Brain microvascular endothelial cell (primary cell): ENCODE measurements at places on chromosomes 2 and 18.
A peak's percentile ranks its signal among the peaks of the same experiment; 100 is the strongest.

GRCh38 chr2:206700156-206700555 lies 18.0 kb downstream of the DYTN start:
- DNase-seq: no peak

- DNase-seq: no peak
Measured at GRCh38 chr2:233349005-233349998, 5.0 kb upstream of the DGKD start.

DNA sequence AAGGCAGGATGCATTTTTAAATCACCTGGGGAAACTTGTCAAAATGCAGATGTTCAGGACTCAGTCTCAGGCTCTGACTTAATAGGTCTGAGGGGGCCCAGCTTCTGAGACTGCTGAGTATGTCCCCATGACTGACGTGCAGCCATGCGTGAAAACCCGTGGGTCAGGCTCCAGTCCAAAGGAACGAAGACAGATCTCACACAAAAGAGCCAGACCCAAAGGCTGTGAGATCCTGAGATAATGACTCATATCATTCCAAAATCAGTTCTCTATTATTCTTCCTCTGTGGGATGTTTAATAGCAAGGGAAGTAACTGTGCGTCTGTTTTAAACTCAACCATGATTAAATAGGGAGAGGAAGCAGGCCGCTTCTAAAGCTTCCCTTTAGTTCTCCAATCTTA lies 107.4 kb upstream of the ACAA2 start:
- DNase-seq: peak; percentile 37

DNA sequence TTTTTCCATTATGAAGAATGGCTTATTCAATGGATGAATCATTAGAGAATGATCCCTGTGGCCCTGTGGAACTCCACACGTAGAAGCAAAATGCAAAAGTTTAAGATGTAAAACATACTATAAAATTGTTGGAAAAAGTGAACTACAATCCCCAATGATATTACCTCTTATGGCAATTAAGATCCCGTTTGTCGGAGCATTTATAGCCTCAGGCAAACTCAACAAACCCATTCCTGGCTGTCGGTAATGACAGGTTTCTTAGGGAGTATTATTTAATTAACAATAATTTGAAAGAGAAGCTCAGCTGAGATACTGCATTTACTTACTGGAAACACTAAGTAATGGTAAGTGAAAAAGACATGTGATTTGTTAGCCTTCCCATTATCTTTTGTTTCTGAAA lies 138.3 kb downstream of the CDH20 start:
- no peak for DNase-seq

- no peak for DNase-seq
Measured at GRCh38 chr2:141711627-141712026, 419.2 kb downstream of the LRP1B start.

DNA sequence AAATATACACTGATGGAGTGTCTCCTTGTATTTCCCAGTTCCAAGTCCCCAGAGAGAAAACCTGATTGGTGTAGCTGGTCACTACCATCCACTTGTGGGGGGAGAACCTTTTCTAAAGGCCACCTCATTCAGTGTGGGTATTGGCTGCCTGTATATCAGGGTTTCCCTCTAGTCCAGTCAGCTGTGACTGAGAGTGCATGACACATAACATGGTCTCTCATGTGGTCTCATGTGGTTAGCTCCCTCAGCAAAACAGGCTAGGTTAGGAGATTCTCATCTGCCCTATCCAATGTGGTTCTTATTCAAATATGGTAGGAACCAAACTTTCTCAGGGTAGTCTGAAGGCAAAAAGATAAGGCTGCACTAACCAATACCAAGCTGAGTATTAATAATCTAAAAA lies 4.1 kb upstream of the GORASP2 start:
- no peak for DNase-seq

GRCh38 chr18:47081578-47081977 lies 46.2 kb upstream of the ELOA2 start:
- DNase-seq: no peak

- no peak for DNase-seq
Measured at GRCh38 chr2:115650827-115651226, 1208.4 kb downstream of the DPP10 start.

DNA sequence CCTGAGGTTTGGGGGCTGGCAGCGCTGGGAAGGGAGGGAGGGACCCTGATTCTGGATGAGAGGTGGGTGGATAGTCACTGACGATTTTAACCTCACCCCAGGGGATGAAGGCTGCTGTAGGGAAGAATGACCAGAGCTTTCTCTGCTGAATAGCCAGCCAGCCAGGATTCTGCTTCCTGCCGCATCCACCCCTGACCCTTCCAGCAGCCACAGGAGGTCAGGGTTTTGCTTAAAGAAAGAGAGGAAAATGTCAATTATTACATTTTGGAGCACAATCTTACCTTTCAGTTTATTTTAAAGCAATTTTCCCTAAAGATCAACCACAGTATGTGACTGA lies 217.7 kb downstream of the GBX2 start:
- no peak for DNase-seq

DNA sequence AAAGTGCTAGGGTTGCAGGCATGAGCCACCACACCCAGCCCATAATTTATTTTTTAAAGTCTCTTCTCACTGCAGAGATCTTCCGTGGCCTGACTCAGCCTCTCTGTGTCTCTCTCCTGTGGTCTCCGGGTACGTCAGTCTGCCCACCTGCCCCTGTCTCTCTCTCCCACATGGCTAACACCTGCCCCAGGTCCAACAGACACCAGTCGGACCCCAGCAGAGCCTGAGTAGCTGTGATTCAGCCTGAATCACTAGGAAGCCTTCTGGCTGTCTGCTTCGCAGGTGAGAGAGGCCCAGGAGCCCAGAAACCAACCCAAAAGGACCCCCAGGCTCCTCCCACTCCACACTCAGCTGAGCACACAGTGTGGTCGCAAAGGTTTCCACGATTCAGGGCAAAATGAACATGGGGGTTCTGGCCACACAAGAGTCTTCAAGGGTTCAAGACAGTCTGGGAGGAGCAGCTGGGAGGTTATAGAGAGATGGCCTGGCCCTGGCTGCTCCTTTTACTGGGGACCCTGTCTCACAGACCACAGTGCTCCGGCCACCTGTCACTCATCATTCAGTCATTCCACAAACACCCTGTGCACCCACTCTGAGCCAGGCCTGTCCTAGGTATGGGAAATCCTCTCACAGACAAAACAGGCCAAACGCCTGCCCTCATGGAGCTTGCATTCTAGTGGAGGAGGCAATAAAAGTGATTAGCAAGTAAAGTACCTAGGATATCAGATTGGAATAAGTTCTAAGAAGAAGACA lies 8.6 kb downstream of the RUFY4 start:
- DNase-seq: no peak

DNA sequence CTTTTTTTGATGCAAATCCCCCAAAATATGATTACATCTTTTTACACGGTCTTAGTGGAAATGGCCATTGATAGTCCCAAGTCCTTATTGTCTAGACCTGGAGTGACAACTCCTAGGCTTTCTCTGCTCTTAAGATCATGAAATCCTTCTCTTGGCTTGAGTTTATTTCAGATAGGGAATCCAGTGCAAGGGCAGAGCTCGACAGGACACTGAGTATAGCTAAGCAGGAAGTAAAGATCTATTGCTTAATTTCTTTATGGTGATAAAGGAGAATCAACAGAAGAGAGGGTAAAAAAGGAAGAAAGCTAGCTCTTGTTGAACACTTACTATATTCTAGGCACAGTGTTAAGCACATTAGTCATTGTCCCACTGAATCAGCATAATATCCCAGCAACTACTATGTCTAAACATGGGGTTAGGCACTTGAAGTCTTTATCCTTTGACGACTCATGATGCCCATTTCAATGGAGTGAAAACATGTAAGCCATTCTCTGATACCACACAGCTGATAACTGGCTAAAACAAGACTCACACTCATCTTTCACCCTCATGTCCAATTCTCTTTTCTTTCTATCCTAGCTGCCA lies 74.1 kb upstream of the LRATD1 start:
- no peak for DNase-seq

GRCh38 chr2:231671270-231672050 lies 36.9 kb upstream of the PTMA start:
- DNase-seq: no peak

GRCh38 chr2:175626796-175627195 lies 375.3 kb downstream of the LNPK start:
- no peak for DNase-seq

GRCh38 chr2:168589236-168590211 lies 133.5 kb downstream of the CERS6 start:
- DNase-seq: no peak

DNA sequence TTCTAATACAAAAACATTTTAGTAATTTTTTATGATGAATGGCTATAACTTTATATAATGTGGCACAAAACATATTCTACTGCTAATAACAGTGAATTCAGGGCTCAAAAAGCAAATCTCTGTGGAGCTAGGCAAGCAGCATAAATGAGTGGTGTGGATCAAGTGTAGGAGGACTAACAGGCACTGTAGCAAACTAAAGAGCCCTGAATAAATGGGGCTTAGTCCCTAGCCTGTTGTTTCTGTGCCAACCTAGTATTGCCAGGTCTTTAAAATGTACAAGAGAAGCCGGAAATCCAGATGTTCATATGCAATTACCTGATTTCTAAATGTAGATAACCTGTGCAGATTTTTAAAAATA lies 18.5 kb downstream of the REL start:
- no peak for DNase-seq

DNA sequence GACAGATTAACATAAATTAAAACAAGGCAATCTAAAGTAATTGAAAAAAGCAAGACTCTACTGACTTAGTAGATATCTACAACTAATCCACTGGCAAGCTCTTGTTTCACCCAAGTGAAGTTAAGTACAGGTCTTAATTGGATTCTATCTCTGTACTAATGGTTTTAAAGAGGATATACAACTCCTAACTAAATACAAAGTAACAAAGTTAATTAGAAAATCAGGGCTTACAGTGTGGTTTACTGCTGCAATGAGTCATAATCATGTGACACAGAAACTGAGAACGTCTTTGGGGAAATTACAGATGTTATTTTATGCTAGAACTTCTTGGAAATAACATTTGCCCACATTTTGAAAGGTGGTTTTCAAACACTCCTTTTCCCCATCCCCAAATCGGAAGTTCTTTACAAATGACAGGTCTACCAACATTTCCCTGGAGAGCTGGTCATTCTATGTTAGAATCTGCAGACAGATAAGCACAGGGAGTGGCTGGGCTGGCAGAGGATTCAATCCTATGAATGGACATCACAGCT lies 245.3 kb downstream of the STK39 start:
- DNase-seq: peak; percentile 22

DNA sequence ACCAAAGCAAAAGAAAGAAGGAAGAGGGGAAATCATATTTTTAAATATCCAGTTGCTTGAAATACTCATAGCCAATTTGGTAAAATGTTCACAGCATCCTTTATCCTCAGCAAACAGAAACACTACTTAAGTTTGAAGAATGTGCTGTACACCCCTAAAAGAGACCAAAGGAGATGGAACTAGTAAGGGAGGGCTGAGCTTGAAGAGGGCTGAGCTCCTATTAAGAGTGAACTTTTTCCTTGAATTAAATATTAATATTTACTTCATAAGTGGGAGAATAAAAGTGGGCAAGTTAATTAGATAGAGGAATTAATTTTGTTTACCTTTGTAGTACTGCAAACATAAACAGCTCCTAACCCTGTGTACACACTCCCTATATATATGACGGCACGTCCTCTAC lies 7.0 kb downstream of the EVX2 start:
- DNase-seq: no peak

DNA sequence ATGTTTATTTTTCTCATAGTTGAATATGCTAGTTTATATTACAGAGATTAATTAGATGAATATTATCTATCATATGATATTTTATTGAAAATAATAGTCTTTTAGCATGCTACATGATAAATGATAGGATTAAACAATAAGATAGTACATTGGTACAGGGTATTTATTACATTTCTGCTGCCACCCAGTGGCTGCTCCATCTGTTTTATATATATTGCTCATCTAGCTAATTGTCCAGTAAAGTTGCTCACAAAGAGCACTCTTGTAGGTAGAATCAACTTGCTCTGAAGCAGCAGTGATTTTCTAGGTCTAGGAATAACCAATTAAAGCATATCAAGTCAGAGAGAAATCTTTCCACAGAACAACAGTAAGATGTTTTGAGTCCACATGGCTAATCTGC lies 183.3 kb downstream of the ASXL3 start:
- peak; percentile 39 for DNase-seq

GRCh38 chr18:55321265-55322177 lies 266.5 kb downstream of the TCF4 start:
- DNase-seq: peak; percentile 91

DNA sequence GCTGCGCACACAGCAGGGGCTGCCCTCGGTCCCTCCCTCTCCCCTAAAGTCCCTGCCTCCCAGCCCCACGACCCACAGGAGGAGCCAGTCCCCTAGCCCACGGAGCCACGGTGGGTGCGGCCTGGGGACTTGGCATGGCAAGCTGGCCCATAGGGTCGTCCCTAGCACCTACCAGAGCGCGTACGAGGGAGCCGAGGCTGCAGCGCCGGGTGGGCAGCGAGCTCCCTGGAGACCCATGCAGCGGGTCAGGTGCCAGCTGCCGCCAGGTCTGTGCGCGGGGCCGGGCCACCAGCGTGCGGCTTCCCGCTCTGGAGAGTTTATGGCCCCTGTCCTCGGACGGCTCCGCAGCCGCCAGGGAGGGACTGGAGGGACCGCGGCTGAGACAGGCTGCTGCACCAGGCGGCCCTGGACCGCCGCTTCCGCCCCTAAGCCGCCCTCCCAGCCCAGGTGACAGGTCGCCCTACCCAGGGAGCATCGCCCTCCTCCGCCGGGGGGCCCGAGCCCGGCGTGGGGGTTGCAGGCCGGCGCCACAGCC lies 273.6 kb downstream of the CCDC74A start:
- no peak for DNase-seq

GRCh38 chr2:186424265-186424664 lies 61.8 kb upstream of the ZC3H15 start:
- DNase-seq: no peak

DNA sequence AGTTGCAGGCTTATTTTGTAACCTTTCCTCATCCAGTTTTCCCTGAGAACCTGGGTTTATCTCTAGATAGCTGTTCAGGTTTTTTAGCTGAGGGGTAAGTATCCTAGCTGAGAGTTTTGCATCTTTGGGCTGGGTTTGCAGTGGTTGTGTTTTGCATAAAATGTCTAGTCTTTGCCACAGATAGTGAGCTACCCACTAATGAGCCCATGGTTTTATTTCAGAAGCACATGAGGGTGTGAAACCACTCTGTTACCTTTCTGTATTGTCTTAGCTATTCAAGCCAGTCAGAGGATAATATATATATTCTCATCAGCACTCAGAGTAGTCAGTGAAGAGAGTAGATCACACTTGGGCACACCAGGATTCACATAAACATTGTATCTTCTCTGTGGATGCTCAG lies 24.6 kb upstream of the TXNDC2 start:
- DNase-seq: no peak

DNA sequence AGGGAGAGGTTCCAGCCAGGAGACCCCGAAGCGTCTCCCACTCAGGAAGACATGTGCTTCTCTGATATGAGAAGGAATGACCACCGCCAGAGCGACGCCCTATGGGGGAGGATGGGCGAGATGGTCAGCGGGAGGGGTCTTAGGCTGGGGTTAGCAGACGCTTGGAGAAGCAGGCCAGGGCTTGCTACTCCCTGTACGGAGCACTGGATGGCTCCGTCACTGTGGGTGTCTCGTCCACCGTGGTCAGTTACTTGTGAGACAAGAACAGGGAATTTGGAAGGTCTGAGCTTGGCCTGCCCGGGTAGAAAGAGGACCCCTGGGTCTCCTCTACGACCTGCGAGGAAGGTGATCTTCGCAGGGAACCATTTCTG lies 39.8 kb downstream of the TMEM18 start:
- no peak for DNase-seq
